ENCODE measurements at places on chromosomes 1 and 21.
A peak's percentile ranks its signal among the peaks of the same experiment; 100 is the strongest.

GRCh38 chr1:30386156-30386926 lies 337.0 kb downstream of the MATN1 start:
- DNase-seq: no peak

DNA sequence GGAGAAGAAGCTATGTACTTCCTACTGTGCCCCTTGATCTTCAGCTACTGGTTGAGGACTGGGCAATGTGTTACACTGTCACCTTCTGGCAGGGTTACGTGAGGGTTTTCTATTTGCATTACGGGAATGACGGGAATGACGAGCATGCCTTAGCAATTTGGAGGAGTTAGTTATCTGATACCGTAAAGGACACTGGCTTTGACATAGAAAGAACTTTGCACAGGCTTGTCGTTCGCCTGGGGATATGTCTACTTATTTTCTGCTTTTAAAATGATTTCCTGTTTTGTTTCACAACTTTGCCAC lies 19.8 kb upstream of the ACBD6 start:
- DNase-seq: no peak

DNA sequence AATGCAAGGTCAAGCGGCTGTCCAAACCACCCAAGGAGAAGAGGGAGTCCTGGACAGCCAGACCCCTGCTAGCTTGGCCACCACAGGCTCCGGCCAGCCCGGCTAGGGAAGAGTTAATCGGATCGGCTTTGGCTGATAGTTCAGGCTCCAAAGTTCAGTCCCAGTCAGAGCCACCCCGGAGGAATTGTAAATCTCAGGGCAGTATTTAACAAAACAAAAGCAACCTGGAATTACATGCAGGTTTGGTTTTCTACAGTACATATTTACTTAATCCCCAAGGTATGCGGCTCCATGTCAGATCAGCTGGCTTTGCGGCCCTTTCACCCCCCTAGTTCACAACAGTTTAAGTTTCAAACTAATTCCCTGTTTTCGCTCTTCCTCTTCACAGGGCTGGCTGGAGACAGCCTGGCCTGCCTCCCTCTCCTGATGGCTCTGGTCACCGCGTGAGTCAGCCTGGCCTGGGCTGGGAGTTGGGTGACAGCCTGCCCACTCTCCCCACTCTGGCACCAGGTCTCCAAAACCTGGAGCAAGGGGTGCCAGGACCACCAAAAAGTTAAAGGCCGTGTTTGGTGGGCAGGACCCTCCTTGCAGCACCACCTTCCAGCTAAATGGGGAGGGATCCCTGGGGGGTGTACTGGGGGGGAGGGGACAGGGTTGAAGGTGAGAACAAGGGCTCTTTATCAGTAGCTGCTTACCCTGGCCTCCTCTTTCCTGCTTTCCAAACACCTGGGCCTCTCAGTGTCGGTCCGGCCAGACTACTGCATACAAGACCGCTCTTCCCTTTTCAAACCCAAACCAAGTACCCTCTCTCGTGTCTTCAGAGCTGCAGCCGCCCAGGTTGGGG lies 1.9 kb downstream of the DHRS3 start:
- no peak for DNase-seq

DNA sequence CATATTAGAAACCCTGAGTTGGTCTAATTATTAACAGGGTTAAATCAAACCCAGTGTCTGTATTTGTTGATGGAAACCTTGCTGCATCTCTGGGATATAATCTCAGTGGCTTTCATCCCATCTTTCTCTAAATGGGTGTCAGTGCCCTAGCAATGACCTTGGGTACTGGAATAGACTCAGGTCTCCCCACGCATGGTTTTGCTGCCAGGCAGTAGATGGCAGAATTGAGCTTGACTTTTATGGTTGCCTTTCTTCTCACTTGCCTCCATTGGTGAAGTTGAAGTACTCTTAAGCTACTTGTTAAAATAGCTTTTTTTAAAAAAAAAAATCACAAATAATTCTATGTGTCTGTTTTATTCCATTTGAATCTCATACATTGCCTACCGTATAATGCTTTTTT lies 81.8 kb upstream of the HMCN1 start:
- DNase-seq: no peak

- no peak for DNase-seq
Observed at GRCh38 chr1:207910591-207911354, at the start of gene CD34. CD34 (minus strand) TSS chr1:207911125; CDS start chr1:207911080, 45 bp downstream.

GRCh38 chr1:12415038-12415466 lies 185.2 kb downstream of the VPS13D start:
- DNase-seq: no peak

GRCh38 chr21:35682904-35683549 lies 377.3 kb downstream of the SETD4 start:
- no peak for DNase-seq

DNA sequence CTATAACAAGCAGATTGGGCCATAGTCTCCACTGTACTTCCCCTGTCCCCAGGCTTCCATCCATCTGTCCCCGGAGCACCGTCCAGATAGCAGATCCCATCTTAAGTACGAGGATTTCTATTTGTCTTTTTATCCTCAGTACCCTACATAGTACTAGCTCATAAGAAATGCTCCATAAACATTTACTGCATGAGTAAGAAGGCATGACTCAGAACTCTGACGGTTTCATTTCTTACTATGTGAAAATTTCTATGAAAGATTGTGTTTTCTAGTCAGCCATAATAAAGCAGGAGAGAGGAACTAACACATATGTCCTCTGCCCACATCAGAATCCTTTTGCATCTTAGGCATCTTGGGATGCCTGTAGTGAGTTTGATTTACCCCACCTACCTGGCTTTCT lies 49.5 kb downstream of the CHD1L start:
- no peak for DNase-seq

DNA sequence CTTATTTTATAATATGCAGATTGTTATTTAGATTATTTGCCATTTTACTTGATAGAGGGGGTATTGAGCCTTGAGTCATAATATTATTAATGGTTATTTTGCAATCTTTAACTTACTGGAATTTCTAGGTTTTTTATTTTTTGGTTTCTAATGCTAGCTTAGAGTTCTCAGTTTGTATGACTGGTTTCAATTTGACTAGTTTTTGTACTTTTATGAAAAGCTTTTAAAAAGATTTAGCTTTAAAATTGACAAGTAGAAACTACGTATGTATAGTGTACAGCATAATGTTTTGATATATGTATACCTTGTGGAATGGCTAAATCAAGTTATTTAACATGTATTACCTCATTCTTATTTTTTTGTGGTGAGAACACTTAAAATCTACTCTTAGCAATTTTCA lies 41.5 kb downstream of the CEP350 start:
- DNase-seq: no peak

- no peak for DNase-seq
Observed at GRCh38 chr1:199335496-199335895, 692.0 kb upstream of the NR5A2 start.

DNA sequence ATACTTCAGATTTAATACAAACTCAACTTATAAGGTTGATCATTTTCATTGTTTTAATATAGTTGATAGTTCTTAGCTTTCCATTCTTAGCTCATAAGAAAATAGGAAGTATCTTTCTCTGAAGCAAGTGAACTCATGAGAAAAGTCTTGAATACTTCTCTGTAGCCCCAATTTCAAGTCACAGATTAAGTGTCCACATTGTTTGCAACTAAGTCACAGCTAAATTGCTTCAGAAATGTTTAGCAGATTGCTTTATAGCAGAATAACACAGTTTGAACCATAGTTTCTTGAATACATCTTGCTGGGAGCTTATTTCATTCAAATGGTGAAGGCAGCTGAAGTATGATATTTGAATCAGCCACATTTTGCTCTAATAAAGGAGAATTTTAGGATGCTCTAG lies 10.6 kb upstream of the PKN2 start:
- DNase-seq: no peak

DNA sequence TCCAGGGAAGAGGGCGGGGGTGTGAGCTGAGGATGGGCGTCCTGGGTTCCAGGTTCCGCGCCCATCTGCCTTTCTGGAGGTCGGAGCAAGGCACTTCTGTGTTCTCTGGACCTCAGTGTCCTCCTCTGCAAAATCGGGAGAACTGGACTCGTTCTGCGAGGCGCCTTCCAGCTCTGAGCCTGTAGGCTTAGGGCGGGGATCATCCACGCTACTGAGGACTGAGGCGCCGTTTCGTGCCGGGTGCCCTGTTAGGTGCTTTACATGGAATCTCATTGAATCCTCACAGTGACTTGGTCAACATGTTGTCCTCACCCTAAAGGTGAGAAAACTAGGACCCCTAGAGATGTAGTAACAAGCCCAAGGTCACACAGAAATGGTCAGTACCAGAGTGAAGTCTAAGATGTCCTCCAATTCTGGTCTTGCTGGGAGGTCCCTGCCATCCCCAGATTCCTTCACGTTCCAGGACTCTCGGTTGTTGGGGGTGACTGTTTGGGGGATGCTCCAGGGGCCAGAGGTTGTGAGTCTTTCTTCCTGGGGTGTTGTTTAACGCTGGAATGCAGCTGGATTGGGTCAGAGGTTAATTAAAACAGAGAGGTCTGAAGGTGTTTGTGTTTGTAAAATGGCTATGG lies 677 bp downstream of the PRKAA2 start:
- no peak for DNase-seq

DNA sequence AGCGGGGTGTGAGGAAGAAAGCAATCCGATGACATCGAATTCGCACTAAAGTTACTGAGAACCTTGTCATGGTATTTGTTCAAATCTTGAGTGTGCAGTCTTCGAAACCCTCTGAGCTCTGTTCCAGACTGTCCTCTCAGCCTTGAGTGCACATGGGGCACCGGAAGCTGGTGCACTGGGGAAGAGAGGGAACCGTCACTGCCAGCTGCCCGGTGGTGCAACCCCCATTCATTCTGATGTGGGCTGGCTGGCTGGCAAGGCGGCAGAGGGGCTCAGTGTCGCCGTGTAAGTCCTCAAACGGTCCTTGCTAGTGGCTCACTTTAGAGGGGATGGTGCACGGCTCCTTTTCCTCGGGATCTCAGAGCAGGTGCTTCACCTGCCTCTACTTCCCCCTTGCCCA lies 137.4 kb downstream of the KIF26B start:
- no peak for DNase-seq

GRCh38 chr1:203289281-203289981 lies 15.9 kb upstream of the BTG2 start:
- peak; percentile 90 for DNase-seq

DNA sequence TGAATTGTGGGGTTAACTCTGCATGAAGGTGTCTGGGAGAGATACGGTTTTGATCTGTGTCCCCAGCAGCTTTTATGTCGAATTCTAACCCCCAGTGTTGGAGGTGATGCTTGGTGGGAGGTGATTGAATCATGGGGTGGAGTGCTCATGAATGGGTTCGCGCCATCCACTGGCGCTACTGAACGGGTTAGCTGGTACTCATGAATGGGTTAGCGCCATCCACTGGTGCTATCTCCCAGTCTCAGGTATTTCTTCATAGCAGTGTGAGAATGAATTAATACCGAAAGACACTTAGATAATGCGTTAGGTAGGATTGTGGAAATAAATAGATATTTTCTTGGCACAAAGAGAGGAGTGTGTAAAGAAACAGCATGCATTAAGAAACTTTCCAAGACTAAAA lies 32.9 kb upstream of the CLDN8 start:
- no peak for DNase-seq

GRCh38 chr1:204744107-204744779 lies 58.7 kb upstream of the LRRN2 start:
- DNase-seq: no peak

- DNase-seq: no peak
Observed at GRCh38 chr21:42460391-42461184, 35.4 kb downstream of the RSPH1 start.

- no peak for DNase-seq
Observed at GRCh38 chr1:87495870-87496269, 167.2 kb downstream of the LMO4 start.

GRCh38 chr21:38818325-38818723 lies 12.6 kb downstream of the ETS2 start:
- no peak for DNase-seq

GRCh38 chr1:24744911-24745710 lies at the start of gene CLIC4:
CLIC4 (plus strand) TSS chr1:24745447; CDS start chr1:24745554, 107 bp downstream.
- DNase-seq: peak; percentile 99

DNA sequence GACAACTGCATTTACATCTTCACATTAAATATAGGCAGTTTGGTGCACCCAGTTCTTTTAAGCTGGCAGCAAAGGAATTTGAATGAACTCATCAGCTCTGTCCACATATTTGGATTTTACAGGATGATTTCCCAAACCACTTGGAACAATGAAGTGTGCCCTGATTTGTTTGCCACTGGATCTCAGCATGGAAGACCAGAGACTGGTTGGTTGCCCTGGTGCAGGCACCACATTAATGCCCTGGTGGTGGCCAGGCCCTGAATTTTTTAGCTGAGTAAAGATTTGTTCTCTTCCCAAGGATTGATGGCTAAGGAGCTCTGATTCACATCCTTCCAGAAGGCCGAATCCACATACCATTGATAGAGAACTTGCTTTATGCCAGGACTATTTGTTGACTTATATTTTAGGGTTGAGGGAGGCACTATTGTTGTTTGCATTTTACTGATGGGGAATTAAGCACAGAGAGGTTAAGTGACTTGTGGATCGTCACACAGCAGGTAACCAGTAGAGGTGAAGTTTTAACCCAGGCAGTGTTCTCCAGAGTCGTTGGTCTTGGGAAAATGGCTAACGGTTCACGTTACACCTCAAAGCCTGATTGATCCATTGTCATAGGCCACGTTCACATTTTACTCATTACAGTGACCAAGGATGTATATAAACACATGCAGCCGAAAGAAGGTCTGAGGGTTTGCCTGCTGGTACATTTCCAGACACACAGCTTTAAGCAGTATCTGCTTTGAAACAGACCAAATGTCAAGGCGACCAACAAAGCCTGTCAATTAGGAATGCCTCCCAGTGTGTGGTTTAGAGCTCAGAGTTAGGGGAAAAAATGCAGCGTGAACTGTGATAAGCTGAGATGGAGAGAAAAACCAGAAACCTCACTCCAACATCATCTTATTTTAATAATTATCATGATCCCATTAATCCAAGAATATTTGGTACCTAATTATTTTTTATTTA lies 50.7 kb downstream of the KAZN start:
- DNase-seq: no peak

DNA sequence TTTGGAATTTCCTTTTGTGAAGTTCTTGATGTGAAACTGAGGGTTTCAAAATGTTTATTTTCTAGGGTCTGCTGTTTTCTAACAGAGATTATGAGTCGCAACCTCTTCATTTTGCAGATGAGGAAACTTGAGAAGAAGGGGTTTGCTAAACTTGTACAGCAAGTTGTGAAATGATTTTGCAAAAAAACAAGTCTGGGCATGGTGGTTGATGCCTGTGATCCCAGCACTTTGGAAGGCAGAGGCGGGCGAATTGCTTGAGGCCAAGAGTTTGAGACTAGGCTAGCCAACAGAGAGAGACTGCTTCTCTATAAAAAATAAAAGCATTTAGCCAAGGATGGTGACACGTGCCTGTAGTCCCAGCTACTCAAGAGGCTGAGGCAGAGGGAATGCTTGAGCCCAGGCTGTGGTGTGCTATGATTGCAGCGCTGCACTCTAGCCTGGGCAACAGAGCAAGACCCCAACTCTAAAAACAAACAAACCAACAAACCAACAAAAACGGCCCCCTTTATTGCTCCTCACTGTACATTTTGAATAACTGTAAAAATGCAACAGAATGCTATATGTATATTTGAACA lies 9.9 kb downstream of the TRIM67 start:
- DNase-seq: no peak

- DNase-seq: no peak
Observed at GRCh38 chr1:91098299-91098906, 76.6 kb upstream of the ZNF644 start.

Data from stimulated activated CD4-positive, alpha-beta T cell treated with anti-CD3 and anti-CD28 coated beads, Interleukin-2, amount 100 ng/mL, for 4 hours (primary cell).